ENCODE measurements at places on chromosomes 13 and 19. TPM values are rescaled to one million over a fixed set of nuclear protein-coding genes. Genes with fewer than 3 reads are reported as not detected.

Gene TTC9B
- total RNA-seq = not detected

Gene PRTN3
- not detected for total RNA-seq

Gene CEACAM6
- total RNA-seq = not detected

Gene CEACAM21
- total RNA-seq = 31.1 TPM

Gene GJB6
- total RNA-seq = 0.91 TPM

Gene NCR1
- not detected for total RNA-seq

Gene HIF3A
- total RNA-seq = not detected

Data from activated CD4-positive, alpha-beta T cell treated with anti-CD3 and anti-CD28 coated beads, Interleukin-2, amount 10 ng/mL, durations not matched to agents 24 days and 14 days (primary cell).